ENCODE measurements at places on chromosomes 6 and 20.

GRCh38 chr6:3627956-3628835, 123.3 kb downstream of the PXDC1 start:
- DNase-seq: no peak

DNA sequence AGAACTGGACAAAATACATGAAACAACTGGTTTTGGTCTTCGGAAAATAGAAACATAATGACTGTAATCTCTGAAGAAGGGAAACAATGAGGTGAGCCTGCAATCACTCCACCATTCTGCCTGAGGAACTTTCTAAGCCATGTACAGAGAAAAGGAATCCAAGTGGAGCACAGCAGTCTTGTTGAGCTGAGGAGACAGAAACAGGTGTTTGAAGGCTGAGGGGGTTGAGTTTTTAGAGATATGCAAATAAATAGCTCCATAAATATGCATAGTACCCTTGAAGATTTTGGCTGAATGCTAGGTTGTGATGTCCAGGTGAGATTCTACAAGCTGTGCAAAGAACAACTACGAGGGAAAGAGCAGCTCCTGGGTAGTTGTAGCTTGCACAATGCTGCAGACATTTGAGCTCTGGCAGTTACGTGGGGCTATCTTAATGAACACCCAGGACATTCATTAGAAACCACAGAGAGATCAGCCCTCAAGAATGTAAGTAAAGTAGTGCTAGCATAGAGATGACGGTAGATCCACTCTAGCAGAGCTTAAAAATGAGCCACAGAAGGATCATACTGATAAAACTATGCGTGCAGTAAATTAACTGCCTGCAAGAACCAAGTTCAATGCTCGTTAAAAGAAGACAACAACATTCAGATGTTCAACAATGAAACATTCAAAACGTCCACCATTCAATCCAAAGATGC, 24.3 kb downstream of the TUBB2B start:
- DNase-seq: no peak

DNA sequence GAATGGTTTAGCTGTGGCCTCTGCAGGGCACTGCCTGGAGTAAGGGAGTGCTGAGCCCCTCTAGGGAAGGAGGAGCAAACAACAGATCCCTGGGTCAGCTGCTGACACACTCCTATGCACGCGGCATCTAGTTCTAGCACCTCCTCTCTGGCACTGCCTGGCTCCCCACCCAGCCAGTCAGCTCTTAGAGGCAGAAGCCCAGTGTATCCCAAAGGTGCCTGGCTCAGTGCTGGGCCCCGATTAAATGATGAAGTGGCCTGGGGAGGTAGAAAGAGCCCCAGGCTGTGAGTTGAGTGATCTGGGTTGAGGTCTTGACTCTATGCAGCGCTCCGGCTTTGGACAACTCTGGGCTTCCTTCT, 7.6 kb upstream of the VEGFA start:
- DNase-seq: no peak

- DNase-seq: no peak
These were observed 135.8 kb upstream of the AFDN start for GRCh38 chr6:167690931-167691330.

GRCh38 chr6:11366934-11367637, 134.6 kb upstream of the NEDD9 start:
- no peak for DNase-seq

DNA sequence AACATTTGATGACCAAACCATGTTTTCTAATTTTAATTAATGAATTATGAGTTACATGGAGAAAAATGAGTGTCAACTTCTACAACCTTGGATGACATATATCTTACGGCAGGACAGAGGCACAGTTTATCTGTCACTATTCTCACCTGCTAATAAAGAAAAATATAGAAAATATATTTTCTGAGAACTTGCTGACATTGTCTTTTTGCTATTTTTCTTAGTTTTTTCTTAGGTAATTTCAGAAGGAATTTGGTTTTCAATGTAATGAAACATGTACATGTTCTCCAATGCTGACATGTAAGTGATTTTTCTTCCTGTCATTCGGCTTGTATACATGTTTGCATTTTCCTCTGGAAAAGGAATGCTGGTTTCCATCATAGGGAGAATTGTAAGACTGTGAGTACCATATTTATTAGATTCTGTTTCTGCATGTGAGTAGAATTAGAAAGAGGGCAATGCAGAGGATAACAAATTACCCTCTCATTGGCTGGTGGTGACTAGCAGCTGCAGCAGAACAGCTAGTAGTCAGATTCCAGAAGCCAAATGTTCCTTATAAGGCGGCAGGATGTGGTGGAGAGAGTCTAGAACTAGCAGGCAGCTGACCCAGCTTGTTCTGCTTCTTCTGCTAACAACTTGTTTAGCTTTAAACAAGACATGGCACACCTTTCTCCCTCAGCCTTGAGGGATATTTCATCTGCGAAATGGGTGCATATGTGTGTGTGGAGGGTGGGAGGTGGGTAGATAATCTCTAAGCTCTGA, 132.8 kb upstream of the SPACA1 start:
- no peak for DNase-seq

DNA sequence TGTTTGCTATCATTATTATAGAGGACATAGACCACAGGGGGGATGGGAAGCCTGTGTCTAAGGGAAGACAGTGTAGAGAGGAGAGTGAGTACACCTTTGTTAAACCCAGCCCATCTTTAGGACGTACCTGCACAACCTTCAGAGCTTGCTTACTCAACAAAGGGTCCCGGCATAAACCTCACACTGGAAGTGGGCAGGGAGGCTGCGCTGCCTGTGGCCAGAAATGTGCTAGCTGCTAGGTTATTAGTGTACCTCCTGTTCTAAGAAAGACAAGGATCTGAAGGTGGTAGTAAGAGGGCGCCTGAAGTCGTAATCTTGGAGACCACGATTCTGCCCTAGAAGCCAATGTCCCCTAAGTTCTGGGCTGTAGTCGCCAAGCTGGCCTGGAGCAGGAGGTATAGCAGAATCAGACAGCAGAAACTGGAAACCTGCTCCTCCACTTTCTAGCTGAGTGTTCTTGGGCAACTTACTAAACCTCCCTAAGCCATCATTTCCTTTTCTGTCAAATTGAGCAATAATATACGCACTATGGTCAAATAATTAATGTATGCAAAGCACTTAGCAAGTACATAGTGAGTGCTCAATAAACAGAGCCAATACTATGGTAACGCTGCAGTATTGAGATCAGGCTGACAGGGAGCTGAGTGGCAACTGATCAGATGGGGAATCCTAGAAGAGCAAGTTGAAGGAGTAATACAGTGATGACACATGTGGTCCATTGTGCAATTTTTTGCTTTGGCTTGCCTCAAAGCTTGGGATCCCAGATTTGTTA, 16.8 kb upstream of the AKIRIN2 start:
- DNase-seq: no peak

GRCh38 chr20:32858189-32858588, 534 bp upstream of the EFCAB8 start:
- no peak for DNase-seq

DNA sequence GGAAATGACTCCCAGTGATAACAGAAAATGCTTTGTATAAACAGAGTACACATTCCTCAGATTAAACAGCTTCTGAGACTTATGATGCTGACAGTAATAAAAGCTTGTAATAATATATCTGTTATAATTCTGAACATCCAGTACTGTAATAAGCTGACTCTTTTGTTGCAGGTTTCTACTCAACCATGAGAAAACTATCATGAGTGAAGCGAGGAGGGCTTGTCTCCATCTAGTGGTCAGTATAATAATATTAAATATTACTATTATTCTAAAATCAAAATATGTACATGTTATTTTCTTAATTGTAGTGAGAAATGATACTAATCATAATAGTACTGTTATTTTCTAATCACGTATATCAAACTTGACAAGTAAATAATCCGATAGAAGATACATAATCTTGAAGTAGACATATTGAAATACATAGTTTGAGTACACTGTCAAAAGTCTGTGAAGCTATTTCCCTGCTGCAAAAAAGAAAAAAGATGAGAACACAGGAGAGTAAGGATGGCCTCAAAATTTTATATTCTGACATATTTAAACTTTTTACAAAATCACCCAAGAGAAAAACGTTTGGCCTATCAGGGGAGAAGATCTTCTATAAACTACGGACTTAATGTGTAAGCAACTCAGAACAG, 183.1 kb downstream of the MOXD1 start:
- DNase-seq: no peak
